ENCODE measurements at places on chromosomes 5 and 9.

DNA sequence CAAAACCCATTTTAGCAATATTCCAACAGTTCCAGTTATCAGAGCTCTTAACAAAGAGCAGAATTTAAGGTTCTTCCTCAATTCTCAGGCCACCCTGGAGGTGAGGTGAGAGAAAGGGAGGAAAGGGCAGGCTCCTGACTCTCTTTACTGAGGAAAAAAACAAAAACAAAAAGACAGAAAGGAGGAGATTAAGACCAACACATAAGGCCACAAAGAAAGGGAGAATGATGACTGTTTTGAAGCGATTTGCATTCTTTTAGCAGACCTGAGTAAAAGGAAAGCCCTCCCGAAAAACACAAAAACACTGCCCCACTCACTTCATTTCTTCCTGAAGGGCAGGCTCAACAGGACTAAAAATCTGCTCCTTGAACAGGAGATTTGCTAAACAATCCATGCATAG, 300.5 kb downstream of the ARL15 start:
- DNase-seq = no peak

DNA sequence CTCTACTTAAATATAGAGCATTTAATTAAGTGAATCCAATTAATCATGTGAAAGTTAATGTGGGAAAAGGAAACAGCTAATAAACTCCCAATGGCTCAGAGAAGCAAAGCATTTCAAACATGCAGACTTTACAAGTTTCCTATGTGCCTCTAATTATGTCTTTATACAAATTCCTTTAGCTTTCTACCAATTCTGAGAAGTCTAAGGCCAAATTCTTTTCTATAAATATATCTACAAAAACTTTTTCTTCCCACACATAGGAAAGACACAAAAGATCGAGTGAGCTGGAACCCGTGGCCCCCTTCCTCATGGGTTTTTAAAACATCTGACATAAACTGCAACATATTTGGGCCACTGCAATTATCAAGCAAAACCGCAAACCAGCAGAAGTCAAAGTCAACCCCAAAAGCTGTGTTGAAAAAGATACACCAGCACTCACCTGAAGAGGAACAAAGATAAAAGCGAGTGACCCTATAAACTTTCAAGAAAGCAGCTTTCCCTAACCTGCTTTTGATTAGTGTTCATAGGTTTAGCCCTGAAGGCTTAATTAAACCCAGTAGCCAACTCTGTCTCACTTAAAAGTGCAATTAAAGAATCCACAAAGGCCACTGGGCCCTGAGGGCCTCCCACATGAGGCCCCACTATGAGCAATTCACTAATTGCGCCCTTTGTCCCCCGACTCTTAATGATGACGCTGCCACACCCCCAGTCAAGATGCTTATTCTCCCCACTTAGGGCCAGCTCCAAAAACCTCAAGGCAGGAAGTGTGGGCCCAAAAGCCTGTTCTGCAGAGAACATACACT, 12.1 kb downstream of the SEMA5A start:
- DNase-seq = no peak

DNA sequence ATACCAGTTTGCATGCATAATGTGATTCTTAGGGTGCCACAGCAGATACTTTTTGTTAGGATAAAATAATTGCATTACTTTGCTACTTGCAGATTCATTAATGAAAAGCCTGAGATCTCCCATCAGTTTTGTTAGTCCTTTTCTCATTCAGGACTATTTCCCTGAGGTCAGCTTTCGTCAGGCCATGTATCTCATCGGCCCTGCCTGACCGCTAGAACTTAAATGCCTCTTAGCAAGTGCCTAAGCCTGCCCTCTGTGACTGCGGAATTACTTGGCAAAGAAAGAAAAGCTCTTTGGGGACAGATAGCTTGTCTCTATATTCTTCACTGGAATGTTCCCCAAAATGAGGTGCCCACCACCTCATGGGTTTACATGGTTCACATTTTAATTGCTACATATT, 147.8 kb downstream of the KCTD16 start:
- no peak for DNase-seq

- DNase-seq = no peak
Observed at GRCh38 chr5:119412279-119413227, 39.7 kb upstream of the HSD17B4 start.

DNA sequence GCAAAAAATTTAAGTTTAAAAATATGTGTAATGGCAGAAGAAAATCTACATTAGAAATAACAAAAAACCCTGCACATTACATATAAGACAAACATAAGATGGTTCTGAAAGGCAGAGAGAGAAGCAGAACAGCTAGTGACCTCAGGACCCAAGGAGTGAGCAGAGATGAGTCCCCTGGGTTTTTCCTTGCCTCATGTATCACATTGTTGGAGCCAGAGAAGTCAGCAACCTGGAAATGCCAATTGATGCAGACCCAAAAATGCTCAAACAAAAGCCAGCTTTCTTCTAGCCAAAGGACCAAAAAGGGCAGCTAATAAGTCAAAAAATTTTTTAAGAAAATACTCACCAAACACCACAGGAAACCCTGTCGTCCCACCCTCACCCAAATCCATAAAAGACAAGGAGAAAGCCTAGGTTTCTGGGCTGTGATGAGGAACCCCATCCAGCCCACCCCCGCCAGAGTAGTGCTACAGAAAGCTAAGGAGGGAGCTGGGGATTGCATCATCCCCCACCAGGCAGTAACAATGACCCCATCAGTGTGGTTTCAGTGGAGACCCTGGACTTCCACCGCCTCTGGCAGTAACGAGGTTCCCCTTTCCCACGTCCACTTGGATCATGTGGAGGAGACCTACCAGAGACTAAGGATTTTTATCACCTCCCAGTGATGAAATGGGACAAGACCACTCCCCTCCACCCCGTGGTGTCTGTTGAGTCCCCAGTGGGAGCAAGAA, 17.6 kb downstream of the DENND1A start:
- DNase-seq = no peak
